ENCODE measurements at places on chromosomes 5 and 9. TPM values are rescaled to one million over a fixed set of nuclear protein-coding genes. Genes with fewer than 3 reads are reported as not detected.

CSF1R gene
- 15.9 TPM for polyA plus RNA-seq

LCN15 gene
- polyA plus RNA-seq = 0.06 TPM

DNA sequence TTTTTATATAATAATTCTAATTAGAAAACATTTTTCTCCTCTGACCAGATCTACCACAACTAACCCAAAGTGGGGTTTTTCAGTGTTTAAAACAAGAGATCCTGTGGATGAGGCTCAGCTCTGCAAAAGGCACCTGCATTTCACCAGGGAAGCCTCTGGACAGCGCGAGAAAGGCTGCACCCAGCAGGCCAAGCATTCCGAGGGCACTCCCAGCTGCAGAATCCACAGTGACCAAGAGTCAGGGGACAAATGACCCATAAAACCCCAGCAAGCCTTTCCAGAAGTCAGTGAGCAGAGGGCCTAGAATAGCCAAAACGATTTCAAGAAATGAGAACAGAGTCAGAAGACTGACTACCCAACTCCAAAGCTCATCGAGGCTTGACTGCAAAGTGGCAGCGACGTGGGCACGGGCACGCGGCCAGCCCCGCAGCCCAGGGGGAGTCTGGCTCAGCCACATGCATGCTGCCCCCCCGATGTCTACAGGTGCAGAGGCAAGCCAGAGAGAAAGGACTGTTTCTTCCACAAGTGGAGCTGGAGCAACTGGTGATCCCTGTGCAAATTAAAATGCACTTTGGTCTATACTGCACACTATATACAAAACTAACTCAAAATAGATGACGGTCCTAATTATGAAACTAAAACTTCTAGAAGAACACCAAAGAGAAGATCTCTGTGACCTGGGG lies 26.2 kb downstream of the TPPP start:
- DNase-seq = no peak

DNA sequence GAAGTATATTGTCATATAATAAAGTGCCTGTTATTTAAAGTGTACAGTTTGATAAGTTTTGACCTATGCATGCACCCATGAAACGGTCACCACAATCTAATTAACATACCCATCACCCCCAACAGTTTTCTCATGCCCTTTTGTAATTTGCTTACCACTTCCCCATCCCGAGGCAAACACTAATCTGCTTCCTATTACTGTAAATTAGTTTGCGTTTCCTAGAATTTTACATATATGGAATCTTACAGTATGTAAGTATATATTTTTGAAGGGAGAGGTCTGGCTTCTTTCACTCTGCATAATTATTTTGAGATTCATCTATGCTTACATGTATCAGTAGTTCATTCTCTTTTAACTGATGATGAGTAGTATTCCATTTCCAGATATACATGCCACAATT lies 56.5 kb downstream of the AMBP start:
- no peak for DNase-seq

PALM2AKAP2 gene
- polyA plus RNA-seq = 8.9 TPM

DNA sequence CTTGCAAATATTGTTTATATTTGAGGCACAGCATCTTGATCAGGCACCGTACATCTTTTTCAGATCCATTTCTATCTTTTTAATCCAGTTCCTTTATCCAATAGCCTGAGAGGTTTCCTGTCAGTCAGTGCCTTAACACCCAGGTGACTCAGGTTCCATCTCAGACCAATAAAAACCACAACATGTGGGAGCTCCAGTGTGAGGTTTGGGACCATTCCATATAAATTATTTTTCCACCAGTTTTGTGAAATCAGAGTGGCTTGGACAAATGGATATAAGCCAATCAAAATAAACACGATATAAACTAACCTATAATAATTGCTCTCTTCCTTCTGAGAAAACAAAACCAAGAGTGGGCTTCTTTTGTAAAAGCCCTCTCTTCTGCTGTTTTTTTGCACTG lies 351.3 kb downstream of the NTRK2 start:
- DNase-seq = no peak

- no peak for DNase-seq
These were observed 5.4 kb downstream of the PUM3 start for GRCh38 chr9:2838371-2839000.

Measured in renal cortex interstitium (tissue), 15 donors.